ENCODE measurements at places on chromosomes 3 and 15. TPM values are rescaled to one million over a fixed set of nuclear protein-coding genes. Genes with fewer than 3 reads are reported as not detected.

- no peaks in the 10 kb centered on the region for H3K36me3 ChIP-seq
- H3K4me3 ChIP-seq = no peak overlapping the region
- DNase-seq = no peak
- H3K27ac ChIP-seq = no peak overlapping the region
- H3K4me1 ChIP-seq = no peaks in the 10 kb centered on the region
These were observed 22.4 kb upstream of the CILP start for GRCh38 chr15:65233696-65234095.

Gene CCR8
- not detected for total RNA-seq

Gene ZNF662
- total RNA-seq = 5.7 TPM

DNA sequence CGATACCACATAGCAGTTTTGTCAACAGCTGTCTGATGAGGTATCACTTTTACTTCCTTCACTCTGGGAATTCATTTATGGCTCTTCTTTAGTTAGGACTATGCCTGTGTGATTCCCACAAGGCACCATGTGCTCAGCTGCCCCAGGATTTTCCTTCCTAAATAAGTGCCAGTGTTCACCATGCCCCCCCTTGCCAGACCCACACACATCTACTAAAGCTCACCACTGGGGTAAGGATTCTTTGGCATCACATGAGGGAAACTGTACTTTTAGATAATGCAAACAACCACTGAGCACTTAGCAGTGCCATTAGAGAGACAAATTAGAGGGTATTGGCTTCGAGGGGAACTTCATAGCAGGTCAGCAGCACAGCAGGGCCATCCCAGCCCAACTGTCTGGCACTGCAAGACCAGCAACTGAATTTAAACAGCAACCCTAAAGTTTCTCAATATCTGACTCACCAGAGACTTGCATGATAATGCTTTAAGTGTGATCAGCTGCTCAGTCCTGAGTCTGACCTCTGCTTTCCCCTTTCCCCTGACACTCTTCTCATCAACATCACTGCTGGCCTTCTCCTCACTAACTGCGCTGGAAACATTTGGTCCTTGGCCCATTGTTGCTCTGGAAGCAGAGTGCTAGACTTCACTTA, 114.3 kb downstream of the STAC start:
- H3K4me3 ChIP-seq = no peak overlapping the region
- no peaks in the 10 kb centered on the region for H3K36me3 ChIP-seq
- no peaks in the 10 kb centered on the region for H3K27me3 ChIP-seq
- DNase-seq = peak; percentile 11
- H3K4me1 ChIP-seq = peaks cover 5% of the 10 kb centered on the region

DNA sequence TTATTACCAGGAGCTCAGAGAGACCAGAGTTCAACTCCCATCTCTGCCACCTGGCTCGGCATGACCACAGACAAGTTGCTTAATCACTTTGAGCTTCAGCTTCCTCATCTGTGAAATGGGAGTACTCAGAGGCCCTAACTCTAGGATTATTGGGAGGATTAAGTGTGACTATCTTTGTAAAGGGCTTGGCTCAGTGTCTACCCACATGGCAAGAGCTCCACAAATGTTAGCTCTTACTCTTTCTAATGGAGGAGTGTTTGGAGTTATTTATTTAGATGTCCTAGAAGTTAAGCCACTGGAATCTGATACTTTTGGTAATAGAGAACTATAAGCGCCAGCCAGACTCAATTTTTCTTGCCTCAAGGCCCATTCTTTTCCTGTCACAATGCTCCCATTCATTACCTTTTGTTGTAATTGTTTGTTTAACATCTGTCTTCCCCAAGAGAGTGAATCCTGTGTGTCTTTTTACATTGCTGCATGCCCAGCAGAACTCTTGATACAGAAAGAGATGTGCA, 12.3 kb upstream of the LMCD1 start:
- H3K27me3 ChIP-seq = no peaks in the 10 kb centered on the region
- no peaks in the 10 kb centered on the region for H3K36me3 ChIP-seq
- DNase-seq = no peak
- H3K27ac ChIP-seq = no peak overlapping the region

GRCh38 chr3:75983609-75984290, 198.4 kb upstream of the ZNF717 start:
- no peak overlapping the region for H3K27ac ChIP-seq
- H3K36me3 ChIP-seq = no peaks in the 10 kb centered on the region
- H3K4me3 ChIP-seq = no peak overlapping the region
- no peaks in the 10 kb centered on the region for H3K27me3 ChIP-seq
- DNase-seq = no peak

Gene AHSG
- 0.22 TPM for total RNA-seq

GRCh38 chr15:48089702-48090101, 31.1 kb upstream of the SLC24A5 start:
- H3K4me1 ChIP-seq = no peaks in the 10 kb centered on the region
- DNase-seq = no peak
- no peaks in the 10 kb centered on the region for H3K36me3 ChIP-seq
- no peak overlapping the region for H3K27ac ChIP-seq
- no peak overlapping the region for H3K4me3 ChIP-seq

- no peak overlapping the region for H3K27ac ChIP-seq
- H3K4me1 ChIP-seq = no peaks in the 10 kb centered on the region
- no peak for DNase-seq
These were observed 52.7 kb downstream of the RBMS3 start for GRCh38 chr3:29333576-29333975.

DNA sequence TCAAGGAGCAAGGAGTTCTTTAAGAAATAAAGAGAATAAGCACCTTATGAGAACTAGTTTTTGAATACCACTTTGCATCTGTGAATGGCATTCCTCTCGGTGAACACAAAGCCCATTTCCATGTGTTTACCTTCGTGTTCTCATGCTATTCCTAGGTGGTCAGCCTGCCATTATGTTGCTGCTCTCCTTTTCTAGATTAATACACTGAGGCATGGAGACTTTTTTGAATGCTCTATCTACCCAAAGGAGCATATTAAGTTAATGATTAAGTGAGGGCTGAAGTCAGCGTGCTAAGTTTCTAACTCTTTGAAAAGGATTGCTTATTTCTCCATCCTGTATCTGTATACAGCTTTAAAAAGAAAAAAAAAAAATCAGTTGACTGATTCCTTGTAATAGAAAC, 394.5 kb downstream of the MECOM start:
- H3K4me3 ChIP-seq = no peak overlapping the region
- no peak overlapping the region for H3K27ac ChIP-seq
- no peaks in the 10 kb centered on the region for H3K36me3 ChIP-seq
- DNase-seq = no peak
- no peaks in the 10 kb centered on the region for H3K4me1 ChIP-seq

Gene ECE2
- total RNA-seq = 4.5 TPM

- H3K27ac ChIP-seq = no peak overlapping the region
- H3K27me3 ChIP-seq = no peaks in the 10 kb centered on the region
- no peaks in the 10 kb centered on the region for H3K4me1 ChIP-seq
- H3K36me3 ChIP-seq = no peaks in the 10 kb centered on the region
These were observed 160.1 kb downstream of the PLCL2 start for GRCh38 chr3:17044855-17045254.

- H3K36me3 ChIP-seq = no peaks in the 10 kb centered on the region
- no peak overlapping the region for H3K4me3 ChIP-seq
- H3K27me3 ChIP-seq = no peaks in the 10 kb centered on the region
- no peak overlapping the region for H3K27ac ChIP-seq
These were observed 15.6 kb upstream of the FEM1B start for GRCh38 chr15:68261980-68262379.

GRCh38 chr15:42632105-42632675, 56.8 kb downstream of the STARD9 start:
- no peak for DNase-seq
- H3K27ac ChIP-seq = no peak overlapping the region
- H3K4me1 ChIP-seq = no peaks in the 10 kb centered on the region

Gene LINGO1
- 1.0 TPM for total RNA-seq

Gene CSPG4
- 2.2 TPM for total RNA-seq

Data from adrenal gland (tissue), 19 donors.